Omental fat pad (tissue), 4 donors: ENCODE measurements at places on chromosomes 5 and 9.
A peak's percentile ranks its signal among the peaks of the same experiment; 100 is the strongest.

DNA sequence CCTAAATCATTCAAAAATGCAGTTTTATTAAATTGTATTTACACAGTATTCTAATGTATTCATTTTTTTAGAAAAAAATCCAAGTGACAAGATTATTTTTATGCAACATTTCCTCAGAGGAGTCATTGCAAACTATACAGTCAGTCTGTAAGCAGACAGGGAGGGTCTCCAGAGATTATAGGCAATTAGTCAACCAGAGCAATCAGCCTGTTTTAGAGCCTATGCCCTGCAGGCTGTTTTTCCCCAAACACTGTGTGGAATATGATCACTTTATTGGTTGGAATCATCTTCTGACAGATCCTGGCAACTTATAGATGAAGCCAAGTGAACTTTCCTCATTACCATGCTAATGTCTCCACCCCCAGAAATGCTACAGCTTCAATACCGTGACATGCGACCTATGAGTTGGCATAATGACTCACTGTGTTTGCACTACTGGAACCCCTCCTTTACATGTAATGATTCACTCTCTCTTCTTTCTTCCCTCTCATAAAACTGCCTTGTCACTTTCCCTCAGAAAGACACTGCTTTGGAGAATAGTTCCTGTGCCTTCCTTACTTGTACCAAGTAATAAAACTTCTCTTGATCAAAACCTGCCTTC, 577.7 kb upstream of the FTMT start:
- DNase-seq = no peak

- peak; percentile 77 for DNase-seq
These were observed at the start of gene ADRB2 for GRCh38 chr5:148826053-148826738. Gene ADRB2 (plus strand): TSS chr5:148826611. CDS start chr5:148826832, 221 bp downstream.

DNA sequence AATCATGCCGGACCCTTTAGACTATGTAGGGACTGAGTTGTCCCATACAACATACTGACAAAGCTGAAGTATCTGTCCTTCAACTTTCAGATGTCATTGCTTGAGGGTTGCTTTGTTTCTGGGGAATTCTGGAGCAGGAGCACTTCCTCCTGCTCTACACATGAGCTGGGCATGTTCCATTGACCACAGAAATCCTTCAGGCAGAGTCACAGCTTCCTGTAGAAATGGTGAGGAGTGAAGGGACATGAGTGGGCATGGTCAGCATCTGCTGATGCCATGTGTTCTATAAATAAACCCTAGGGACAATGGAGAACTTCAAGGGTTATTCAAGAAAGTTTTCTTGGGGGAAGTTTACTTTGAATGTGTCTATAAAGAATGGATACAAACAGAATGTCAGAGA, 296.6 kb upstream of the FBXL7 start:
- DNase-seq = no peak

DNA sequence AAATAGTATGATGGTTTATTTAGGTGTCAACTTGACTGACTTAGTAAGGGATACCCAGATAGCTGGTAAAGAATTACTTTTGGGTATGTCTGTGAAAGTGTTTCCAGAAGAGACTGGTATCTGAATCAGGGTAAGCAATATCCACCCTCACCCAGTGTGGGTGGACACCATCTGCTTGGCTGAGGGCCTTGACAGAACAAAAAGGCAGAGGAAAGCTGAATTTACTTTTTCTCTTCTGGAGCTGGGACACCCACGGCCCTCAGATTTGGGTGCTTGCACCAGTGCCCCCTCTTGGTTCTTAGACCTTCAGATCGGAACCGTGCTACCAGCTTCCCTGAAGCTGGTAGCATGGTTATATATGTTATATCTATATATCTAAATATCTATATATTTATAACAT, 489.5 kb upstream of the MPDZ start:
- DNase-seq = no peak

GRCh38 chr5:135038205-135038812, 4.3 kb upstream of the PITX1 start:
- DNase-seq = no peak

GRCh38 chr5:103674739-103675138, 112.2 kb upstream of the NUDT12 start:
- no peak for DNase-seq

GRCh38 chr5:77839691-77840090, 63.6 kb upstream of the TBCA start:
- DNase-seq = no peak

DNA sequence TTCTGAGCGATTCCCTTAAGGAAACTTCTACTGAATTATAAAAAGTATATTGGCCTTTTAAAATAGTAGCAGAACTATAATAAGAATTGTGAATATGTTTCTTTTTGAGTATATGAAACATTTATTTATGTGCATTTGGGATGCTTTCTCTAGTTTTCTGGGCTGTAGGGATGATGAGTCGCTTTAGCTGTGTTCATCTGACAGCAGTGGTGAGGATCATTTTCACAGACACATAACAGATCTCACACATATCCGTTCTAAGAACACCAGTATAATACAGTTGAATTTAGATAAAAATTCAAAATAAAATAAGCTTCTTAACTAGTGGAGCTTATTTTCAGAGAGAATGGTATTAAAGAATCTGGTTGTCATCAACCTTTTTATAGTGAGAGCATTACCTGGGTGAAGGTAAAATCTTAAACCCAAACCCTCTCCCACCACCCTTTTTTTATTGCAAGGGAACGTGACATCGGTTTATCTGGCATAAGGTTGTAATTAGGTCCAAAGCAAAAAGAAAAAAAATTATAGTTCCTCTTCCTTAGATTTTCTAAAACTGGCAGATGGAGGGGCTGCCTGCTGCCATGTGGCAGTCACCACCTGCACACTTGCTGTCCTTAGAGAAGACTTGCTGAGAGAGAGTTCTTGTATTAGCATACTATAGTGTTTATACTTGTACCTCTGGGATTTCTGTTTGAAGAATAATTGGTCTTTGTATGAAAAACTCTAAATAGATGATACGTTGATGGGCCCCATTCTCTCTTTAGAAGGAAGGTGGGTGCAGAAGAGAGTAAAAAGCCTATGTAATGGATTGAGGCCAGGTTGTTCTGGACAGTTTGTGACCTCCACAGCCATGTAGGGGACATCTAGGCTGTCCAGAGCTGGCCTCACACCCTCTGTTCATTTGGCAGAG, 86.8 kb downstream of the CAMK4 start:
- no peak for DNase-seq
